ENCODE measurements at places on chromosomes 13 and 19.

- no peak for DNase-seq
These were observed 80.1 kb downstream of the DCLK1 start for GRCh38 chr13:36051082-36051481.

GRCh38 chr19:8358948-8359347 lies 5.0 kb upstream of the ANGPTL4 start:
- no peak for DNase-seq

DNA sequence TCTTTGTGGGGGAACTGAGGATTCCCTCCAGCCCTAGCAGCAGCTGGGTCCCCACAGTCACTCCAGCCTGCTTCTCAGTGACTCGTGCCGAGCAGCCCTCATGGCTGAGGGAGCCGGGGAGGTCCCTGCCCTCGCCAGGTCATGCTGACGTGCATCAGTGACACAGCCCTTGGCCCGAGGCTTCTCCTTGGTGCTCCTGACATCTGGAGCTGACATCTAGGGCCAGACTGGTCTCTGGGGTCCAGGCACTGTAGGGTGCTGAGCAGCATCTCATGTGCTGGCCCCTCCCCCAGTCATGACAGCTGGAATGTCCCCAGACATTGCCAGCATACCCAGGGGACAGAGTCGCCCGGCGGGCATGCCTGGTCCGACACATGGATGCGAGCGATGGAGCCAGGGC lies 14.4 kb downstream of the COMP start:
- peak; percentile 45 for DNase-seq

GRCh38 chr13:96671073-96671472 lies 323.2 kb downstream of the OXGR1 start:
- DNase-seq: no peak

GRCh38 chr13:66576381-66576780 lies 653.8 kb downstream of the PCDH9 start:
- DNase-seq: no peak

DNA sequence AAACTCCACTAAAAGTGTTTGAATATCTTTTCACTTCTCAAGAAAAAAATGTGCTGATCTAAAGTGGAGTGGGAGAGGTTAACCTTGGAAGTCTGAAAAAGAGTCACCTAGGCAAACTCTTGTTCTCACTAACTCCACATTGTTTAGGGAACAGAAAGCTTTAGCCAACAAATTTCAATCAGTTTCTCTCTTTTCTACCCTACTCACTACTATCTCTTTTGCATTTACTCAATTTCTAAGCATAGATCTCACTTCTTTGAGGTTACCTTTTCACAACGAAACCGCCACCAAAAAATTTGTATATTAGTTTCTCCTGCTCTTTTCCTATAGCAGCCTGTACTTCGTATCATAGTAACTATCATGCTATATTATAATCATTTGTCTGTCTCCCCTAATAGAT lies 6.3 kb downstream of the NHLRC3 start:
- no peak for DNase-seq

GRCh38 chr13:32472194-32472621 lies 44.3 kb upstream of the N4BP2L1 start:
- DNase-seq: no peak

- DNase-seq: no peak
These were observed 36.2 kb downstream of the ATP12A start for GRCh38 chr13:24716446-24716845.

- DNase-seq: no peak
These were observed 520.1 kb upstream of the ARGLU1 start for GRCh38 chr13:107088061-107088460.

GRCh38 chr13:53151336-53152056 lies 122.9 kb downstream of the OLFM4 start:
- DNase-seq: no peak

DNA sequence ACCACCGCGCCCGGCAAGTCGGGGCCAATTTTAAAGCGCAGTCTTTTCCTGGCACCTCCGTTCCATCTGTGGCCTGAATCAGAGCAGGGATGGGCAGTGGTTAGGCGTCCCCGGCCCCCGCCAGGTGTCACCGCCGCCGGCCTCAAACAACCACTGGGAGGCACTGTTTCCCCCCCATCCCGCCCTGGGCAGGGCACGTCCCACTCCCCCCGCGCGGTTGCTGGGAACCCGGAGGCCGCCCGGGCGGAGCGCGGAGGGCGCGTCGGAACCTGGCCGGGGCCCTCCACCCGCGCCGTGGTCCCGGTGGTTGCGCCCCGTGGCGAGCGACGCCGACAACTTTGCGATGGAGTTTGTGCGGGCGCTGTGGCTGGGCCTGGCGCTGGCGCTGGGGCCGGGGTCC lies at the start of gene GRIN3B:
Gene GRIN3B, plus strand, starts transcription at position 325 of the 400 bp plus-strand sequence. Its CDS starts 19 bp downstream, at position 344.
- no peak for DNase-seq

DNA sequence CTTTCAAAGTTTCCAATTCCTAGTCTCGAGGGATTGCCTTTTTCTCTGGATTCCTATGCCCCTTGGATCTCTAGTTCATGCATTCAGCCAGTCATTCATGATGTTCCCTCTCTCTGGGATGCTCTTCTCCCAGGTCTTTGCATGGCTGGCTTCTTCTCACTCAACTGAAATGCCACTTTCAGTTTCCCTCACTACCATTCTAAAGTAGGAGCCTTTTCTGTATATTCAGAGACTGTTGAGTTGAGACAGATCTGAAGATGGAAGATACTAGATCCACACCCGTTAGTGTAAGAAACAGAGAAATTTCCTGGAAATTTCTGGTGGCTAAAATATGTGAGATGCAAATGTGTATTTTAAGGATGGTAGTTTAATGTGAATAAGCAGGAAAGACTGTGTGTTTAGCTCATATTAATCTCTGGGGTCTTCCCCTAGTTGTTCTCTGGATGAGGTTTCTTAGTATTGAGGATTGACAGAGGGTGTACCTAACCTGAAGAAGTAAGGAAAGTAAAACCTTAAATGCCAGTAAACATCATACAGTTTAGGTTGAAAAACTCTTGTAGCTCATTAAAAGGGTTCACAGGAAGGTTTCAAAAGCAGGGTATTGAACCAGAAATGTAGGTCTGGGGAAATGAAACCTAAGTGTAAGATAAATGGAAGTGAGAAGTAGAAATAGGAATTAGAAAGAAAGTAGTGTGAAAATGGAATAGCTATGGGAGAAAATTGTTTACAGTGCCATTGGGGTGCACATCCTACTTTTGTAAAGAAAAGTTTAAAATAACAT lies 331.3 kb downstream of the NDFIP2 start:
- no peak for DNase-seq

DNA sequence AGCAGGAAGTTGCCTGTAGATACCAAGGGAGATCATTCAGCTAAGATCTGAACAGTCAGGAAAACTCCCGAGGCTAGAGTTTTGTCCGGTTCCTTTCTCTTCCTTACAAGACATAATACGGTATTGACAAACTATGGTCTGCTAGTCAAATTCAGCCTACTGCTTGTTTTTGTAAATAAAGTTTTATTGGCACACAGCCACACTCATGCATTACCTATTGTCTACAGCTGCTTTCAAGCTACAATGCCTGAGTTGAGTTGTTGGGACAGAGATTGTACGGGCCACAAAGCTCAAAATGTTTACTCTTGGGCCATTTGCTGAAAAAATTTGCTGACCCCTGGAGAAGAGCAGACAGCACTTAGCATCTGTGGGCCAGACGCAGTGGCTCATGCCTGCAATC lies 2.5 kb downstream of the SLC1A6 start:
- DNase-seq: no peak

DNA sequence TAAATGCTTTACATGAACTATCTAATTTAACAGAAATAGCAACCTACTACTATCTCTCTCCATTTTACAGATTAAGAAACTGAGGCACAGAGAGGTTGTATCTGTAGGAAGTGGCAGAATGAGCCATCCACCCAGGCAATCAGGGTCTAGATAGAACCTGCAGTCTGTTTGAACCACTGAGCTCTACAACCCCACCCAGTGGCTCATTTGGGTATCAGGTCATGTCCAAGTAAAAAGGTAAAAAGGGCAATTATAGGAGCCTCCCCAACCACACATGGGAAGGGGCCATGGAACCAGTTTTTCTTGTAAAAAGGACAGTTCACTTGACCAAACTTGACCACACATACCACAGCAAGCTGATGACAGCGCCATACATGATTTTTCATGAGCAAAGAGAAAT lies 92.9 kb upstream of the SGCG start:
- no peak for DNase-seq

DNA sequence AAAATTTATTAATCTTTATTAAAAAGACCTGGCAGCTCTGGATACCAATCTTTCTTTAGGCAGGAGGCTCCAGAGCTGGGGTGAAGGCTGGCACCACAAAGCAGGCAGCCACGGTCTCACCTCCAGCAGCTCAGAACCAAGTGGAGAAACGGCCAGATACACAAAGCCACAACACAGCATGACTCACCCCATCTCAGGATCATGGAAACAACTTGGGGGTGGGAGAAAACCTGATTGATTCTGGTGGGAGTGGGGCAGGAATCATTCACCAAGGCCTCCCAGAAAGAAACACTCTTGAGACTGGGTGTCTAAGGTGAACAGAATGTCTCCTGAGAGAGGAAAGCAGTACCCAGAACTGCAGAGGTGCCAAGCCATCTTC lies 64.2 kb downstream of the CRYL1 start:
- no peak for DNase-seq

- DNase-seq: no peak
These were observed 1.7 kb upstream of the PDE4A start for GRCh38 chr19:10418485-10419199.

DNA sequence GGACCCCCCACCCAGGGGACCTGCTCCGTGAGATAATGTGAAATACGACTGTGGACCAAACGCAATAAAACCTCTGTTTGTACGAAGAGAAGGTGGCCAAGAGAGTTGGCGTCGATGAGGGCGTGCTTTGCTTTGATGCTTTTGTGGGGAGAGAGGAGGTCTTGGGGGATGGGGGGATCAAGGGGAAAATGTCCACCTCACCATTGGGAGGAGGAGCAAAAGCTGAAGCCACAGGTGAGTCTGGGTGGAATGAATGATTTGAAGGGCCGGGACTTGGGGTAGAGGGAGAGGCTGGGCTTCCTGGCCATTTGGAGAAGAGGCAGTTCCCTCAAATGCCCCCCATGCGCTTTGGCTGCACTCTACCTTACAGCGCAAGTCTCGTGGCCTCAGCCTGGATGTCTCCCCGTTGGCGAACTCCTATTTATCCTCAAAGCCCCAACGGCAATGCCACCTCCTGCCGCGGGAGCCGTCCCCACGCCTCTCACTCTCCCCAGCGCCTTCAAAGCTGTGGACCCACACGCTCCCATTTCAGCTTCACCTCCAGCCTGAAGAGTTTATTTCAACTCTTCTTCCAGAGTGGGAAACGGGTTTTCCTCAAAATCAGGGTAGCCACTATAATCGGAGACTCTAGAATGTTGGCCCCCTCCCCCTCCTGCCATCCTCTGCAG lies 795 bp upstream of the ABCA7 start:
- no peak for DNase-seq

DNA sequence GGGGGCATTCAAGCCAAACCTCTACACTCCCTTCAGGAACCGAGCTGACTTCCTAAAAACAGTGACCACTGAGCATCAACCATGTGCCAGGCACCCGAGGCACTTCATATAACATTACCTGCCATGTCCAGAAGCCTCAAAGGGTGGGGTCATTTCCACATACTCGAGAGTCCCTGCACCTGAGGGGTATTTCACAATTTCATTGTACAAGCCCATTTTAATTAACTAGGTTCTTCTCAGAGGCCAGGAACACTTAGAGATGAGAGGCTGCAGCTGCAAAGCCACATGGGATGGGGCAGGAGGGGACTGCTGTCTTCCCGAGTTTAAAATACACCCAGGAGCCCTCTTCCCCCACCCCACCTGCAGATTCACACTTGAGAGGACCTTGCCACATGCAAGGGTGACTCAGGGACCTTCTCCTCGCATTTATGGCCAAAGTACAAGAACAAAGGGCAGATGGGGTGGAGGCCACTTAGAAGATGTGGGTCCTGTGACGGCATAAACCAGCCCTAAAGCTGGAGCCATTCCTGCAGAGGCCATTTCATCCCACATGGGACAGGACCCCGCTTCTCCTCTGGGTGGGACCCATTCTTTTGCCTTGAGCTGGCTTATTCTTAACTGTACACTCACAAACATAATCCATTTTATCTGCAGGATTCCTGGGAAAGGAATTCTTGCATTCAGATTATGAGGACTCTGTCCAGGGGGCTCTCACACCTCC lies 43.9 kb downstream of the RAB20 start:
- no peak for DNase-seq

DNA sequence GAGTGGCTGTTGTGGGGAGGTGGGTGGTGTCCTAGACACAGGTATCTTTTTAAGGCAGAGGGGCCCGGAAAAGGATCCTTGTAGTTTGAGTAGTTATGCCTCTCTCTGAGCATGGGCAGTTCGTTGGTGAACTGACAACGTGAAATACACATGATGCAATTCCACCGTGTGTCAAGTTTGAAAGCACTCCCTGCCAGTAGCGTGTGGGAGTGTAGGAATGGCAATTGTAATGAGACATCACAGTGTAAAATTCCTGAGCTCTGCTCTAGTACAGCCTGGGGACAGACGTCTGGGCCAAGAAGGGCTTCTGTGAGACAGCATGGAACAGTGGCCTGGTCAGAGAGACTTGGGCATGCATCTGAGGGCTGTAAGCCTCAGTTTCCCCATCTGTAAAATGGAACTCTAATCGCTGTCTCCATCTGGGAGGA lies 10.4 kb upstream of the ASF1B start:
- DNase-seq: no peak

DNA sequence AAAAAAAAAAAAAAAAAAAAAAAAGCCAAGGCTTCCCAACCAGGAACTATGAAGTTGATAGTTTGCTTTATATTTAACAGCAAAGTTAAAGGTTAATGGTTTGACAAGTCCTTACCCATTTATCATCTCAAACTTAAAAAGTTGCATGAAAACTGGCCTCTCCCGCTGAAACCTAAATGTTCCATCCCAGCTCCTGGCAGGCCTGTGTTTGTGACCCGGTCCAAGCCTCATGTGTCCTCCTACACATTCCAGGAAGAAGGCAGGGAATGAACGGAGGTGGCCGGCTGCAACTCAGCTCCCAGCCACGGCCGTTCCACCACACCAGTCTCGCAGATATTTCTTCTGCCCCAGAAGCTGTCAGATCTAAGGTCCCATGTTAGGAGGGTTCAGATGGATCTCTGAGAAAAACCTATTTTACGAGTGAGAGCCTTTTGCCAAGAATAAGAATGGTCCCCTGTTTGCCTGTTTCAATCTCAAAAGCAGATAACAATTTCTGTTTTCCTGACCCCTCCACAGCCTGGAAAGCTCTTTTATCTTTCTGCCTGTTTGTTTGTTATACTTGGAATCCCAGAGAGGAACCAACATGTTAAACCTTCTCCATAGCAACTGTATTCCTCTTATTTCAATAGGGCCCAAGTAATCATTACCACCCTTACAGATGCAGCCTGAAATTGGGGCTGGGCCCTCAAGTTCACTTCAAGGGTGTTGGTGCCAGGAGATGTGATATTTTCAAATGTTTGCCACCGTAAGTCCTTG lies 56.5 kb downstream of the KCTD12 start:
- peak; percentile 53 for DNase-seq

GRCh38 chr13:95643571-95643935 lies 953 bp downstream of the DZIP1 start:
- DNase-seq: no peak

Data from right cardiac atrium (tissue), 5 donors.